ENCODE measurements at places on chromosomes 1 and 21. TPM values are rescaled to one million over a fixed set of nuclear protein-coding genes. Genes with fewer than 3 reads are reported as not detected.

The RNU1-3 gene
- 2,427 TPM for total RNA-seq

The COL8A2 gene
- 0.18 TPM for total RNA-seq

The TTC22 gene
- 6.1 TPM for total RNA-seq

The KCNJ15 gene
- 0.61 TPM for total RNA-seq

All from right lobe of liver (tissue), 6 donors.